Stimulated activated CD4-positive, alpha-beta T cell treated with anti-CD3 and anti-CD28 coated beads, Interleukin-12 subunit alpha, Interleukin-12 subunit beta, amount 100 ng/mL, for 24 hours (primary cell): ENCODE measurements at places on chromosomes 12 and 14.

DNA sequence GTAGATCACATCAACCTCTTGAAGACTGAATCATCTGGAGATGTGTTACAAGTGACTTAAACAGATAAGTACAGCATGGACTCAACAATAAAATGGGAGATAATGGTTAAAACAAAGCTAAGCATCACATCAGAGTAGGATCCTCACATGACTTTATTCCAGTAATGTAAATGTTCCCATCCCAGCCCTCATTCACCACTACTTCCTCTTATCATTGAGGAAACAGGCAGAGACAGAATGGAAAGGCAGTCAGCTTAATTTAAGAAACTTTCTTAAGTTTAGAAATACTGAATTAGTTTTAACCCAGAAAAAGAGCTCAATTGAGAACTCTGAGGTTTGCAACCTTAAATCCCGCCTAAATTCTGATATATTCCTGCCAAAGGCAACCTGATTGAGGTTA is 1.2 kb upstream of the ALG10 start:
- DNase-seq: no peak

DNA sequence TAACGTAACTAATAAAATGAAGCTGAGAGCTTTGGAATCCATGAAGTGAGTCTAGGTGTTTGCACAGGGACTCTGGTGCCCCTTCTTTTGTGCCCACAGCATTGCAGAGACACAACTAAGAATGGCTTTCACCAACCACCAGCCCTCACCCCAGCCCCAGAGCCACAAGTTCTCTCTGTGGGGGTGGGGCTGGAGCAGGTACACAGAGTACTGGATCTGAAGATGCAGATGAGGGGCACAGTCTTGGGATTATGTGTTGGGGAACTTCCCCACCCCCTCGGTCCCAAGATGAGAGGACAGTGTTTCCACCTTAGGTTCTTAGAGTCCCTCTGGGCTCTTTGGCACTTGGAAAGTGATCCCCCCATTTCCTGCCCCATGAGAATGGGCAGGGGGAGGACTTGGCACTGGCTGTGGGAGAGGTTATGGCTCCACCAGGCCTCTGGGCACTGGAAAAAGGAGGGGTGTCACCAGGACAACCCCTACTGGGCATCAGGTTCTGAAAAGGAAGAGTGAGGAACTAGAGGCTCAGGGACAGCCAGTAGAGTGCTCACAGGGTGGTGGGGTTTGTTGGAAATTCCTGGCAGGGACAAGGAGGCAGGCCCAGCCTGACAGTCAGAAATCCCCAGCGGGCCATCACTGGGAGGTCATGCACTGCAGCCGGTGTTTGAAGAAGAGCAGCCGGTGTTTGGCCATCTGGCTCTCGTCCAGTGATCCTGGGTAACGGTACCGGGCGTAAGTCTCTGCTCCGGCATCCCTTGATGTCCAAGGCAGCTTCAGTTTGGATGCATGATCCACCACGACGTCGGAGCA is 6.7 kb downstream of the B4GALNT1 start:
- DNase-seq: no peak

- peak; percentile 37 for DNase-seq
Measured at GRCh38 chr12:188910-189621, 24.9 kb downstream of the SLC6A12 start.

- DNase-seq: no peak
Measured at GRCh38 chr12:45425426-45425825, 209.5 kb downstream of the ANO6 start.

DNA sequence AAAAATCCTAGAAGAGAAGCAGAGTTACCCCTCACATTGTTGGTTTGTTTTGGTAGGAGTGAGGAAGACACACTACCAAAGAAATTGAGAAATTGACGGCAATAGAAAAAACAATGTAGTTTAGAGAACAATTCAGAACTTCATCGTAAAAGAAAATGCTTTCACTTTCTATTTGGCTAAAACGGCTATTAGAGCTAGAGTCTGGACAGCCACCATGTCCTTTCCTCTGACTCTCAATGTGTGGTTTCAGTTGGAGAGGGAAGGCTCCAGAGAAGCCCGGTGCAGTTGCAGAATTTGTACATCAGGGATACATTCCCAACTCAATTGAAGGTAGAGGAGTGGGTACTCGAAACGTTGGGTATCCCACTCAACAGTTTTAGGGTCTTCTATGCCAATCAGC is 535.3 kb downstream of the GALC start:
- DNase-seq: no peak

- no peak for DNase-seq
Measured at GRCh38 chr14:57748279-57748678, 117.6 kb downstream of the SLC35F4 start.

- DNase-seq: no peak
Measured at GRCh38 chr12:78431931-78432330, 432.6 kb upstream of the SYT1 start.

DNA sequence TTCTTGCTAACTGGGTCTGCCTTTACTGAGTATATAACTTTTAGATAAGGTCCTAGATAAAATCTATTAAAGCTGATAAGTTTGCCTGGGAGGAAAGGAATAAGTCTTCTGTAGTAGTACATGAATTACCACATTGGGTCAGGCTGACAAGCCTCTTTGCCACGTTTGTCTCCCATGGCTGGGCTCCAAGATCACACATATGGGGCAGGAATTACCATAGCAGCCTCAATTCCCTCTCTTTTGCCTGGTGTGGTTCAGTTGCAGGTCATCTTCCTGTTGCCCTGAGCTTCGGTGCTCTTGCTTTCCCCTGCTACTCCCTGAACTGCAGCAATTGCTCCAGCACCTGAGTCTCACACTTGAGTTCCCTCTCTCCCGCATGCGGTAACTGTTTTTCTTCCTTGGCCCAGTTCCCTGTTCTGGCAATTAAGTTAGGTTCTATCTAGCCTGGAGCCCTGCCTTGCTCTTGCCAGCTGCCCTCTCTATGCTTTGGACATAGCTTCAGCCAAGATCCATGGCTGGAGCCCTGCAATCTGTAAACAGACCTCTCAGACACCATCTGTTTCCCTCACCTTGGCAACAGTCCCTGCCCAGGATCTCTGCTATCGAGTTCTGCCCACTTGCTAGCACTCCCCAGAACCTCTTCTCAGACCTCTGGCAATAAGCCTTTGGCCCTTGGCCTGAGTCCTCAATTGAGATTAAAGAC is 5.8 kb upstream of the GLT8D2 start:
- no peak for DNase-seq

DNA sequence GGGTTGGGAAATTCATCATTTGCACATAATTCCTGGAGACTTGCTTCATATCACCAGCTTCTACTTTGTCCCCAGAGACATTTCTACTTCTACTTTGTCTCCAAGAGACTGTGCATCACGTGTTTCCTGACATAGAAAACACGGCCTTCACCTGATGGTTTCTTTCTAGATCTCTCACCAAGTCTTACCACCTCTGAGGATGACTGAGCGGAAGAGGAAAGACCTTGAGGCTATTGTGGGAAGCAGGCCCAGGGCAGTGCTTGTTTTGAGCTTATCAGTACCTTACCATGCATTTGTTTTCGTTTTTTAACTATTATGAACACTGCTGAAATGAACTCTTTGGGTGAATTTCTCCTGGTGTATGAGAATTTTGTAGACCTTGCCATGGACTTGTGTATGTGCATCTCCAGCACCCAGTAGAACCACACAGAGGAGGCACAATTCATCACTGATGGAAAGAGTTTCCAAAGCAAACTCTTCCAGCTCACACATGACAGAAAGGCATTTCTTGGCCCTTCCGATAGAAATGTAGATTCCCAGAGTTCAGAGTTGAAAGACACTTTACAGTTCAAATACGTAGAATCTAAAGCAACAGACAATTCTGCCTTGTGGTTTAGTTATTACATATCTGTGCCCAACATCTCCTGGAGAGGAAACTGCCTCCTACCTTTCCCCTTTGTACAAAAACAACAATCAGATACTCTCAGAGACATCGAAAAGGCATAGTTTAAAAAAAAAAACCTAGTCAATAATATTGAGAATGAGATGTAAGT is 434.7 kb downstream of the FUT8 start:
- DNase-seq: peak; percentile 23

DNA sequence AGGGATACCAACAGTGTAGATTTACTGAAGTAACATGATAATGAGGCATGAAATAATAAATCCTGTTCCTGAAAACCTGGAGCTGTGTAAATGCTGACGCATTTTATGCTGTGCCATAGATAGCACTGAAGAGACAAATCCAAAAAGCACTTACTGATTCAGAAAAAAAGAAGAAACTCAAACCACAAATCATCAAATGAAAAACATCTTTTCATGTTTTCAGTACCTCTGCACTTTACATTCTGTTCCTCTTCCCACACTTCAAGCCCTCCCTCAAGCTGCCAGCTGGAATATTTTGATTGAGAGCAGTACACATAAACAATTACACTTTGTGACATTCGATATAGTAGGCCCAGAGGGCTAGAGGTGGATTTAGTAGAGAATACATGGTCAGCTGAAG is 362.3 kb downstream of the NAV3 start:
- no peak for DNase-seq

GRCh38 chr12:65121049-65121955 is at the start of gene WIF1:
TSS of gene WIF1 (minus strand) at chr12:65121305. CDS start at chr12:65121191, 114 bp downstream.
- no peak for DNase-seq

DNA sequence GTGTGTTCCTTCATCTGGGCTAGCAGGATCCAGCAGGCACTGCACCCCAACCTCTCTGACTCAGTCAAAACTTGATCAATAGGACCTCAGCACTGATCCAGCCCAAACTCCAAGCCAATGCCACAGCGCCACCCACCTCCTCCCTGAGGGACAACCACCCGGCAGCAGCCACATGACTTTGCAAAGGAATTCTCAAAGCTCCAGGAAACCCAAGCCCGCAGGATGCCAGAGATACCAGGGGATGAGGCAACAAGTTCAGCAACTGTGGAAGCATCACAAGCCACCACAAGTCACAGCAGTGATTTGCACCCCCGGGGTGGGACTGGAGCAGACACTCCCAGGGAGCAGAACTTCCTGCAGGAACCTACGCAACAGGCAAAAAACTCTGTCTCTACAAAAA is 37.3 kb downstream of the ACTN1 start:
- no peak for DNase-seq

GRCh38 chr14:39396448-39396847 is 35.8 kb downstream of the FBXO33 start:
- DNase-seq: no peak

DNA sequence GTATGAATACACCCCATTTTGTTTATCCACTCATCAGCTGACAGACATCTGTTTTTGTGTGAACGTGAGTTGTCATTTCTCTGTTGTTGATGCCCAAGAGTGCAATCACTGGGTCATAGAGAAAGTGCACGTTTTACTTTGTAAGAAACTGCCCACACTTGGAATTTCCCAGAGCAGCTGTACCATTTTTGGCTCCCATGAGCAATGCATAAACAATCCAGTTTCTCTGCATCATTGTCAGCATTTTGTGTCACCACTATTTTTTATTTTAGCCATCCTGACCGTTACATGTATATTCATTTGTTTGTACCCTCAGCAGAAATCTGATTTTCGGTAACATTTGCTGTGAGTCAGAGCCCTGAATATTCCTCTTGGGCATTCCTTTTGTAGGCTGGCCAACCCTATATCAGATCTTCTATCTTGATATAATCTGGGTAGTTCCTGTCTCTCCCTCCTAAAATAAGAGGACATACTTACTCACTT is 62.7 kb downstream of the RBM19 start:
- DNase-seq: no peak

DNA sequence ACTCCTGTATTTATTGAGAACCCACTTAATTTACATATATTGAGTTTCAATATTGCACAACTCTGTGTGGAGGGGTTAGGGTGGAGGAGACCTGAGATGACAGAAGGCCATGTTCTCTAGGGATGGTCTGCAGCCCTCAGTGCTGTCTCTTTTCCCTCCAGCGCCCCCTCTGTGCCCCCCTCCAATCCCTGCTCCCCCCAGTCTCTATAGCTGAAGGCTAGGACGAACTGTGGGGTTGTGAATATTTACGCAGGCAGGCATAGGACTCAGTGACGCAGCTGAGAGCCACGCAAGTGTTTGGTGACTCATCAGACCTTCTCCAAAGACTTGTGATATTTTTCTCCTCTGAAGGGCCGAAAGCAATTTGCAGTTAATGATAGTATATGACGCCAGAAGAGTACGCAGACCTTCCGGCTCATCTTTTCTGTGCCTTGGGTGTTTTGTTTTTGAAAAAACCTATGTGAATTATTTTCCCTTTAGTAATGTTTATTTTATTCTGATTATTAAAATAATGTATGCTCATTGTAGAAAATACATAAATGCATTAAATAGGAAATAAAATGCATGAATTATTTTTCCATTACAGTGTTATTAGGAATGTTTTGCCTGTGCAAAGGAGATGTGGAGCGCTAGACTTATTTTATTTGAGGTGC is 85.3 kb downstream of the SLC25A47 start:
- DNase-seq: no peak

DNA sequence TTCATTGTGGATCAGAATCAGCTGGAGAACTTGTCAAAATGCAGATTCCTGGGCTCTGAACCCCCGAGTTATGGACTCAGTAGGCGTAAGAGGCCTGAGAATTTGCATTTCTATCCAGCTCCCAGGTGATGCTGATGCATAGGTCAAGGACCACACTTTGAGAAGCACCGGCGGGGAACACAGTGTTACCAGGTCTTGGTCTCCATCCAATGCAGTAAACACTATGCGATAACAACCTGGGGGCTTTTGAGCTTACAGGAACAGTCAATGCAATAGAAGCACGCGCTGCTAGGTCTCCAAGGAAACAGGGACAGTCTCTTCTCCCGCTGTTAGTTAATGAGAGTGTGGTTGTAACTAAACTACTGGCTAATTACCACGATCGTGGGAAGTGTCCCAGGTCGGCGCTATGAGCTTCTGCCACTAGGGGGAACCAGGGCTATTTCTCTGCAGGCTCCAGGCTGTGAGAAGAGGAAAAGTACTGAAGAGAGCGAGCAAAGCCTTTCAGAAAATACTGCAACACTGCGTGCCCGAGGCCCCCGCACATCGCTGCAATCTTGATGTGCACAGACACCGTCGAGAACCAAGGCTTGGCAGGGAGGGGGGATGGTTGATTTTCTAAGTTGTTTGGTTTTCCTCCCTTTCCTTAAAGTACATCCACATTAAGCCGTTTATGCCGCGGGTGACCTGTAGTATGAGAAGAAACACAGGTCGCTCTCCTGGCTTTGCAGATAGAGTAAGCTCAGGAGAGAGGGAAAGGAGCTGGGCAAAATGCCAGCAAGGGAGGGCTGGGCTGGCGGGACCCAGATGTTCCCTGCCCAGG is 52.0 kb upstream of the KCNA1 start:
- peak; percentile 74 for DNase-seq

- DNase-seq: no peak
Measured at GRCh38 chr12:3339221-3339620, 151.8 kb upstream of the PRMT8 start.
